ENCODE measurements at places on chromosomes 7 and 10.

DNA sequence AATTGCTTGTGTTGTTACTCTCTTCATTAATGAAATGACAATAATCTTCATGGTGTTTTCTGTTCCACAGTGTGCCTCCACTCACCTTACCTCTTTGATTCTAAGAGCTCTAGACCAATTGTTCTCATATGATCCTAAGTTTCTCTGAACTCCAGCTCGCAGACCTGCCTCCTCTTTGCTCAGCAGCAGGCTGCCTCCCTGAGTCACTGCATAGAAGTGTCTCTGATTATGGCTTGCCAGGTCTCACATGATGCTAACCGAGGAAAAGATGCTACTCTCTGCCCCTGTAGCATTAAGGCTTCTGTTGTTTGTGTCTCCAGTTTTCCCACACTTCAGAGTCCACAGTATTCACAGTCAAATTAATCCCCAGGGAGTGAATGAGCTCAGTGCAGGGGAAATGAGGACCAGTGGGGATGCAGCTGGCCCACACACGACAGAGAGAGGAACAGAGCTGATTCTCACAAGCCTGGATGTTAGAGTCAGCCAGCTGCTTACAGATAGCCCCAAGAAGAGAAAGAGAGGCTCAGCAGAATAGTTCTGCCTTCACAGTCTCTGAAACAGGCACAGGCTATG is 145.9 kb upstream of the EGR2 start:
- no peak for DNase-seq

- DNase-seq = no peak
Measured at GRCh38 chr10:61910894-61911293, 9.4 kb downstream of the ARID5B start.

DNA sequence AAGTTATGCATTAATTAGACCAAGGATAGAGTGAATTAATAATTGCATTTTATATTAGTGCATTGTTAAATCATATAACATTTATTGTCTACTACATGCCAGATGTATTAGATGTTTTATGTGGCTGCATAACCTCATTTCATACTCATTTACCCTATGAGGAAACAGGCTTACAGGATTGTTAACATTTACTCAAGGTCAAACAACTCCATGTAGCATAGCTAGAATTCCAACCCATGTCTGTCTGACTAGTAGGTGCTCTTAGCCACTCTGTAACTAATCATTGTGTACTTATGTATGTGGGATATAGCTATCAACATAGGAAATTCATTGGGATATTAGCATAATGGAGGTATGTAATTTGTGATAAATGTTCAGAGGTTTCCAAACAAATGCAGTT is 46.3 kb downstream of the PHYHIPL start:
- no peak for DNase-seq

GRCh38 chr10:24494236-24494635 is 229.5 kb downstream of the ARHGAP21 start:
- DNase-seq = no peak

DNA sequence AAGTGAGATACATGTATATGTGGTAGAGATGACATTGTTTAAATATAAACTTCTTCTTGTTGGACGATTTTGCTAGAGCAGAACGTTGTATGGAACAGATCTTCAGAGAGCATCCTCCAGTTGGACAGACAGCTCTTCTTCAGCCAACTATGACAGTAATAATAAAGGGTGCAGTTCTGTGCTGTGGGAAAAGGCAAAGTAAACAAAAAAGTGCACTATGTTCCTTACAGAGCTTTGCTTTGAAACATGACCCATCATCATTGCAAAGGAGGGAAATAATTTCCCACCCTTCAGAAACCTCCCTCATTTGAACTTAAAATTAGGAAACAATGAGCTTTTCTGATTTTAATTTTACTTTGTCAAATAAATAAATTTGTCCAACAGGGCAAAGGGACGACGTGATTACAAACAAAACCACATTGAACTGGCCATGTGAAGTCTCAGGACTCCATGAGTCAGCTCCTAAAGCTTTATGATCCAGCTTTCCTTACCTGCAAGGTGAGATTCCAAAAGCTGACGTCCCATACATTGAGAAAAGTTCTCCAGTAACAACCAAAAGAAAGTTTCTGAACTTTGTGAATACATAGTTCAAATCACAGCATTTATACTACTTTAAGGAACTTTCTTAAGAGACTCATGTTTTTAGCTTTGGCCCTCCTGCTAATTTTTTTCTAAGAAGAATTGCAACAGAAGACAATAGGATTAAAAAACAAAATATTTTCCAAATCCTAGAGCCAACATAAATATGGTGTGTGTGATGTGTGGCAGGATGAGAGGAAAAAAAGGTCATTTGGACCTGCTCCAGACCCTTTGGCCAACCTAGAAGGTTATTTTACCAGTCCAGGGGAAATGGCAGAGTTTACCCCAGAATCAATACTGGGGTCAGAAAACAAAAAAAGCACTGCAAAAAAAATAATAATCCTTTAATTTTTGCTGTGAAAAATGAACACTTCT is 565.4 kb upstream of the NRP1 start:
- DNase-seq = no peak

GRCh38 chr7:150586785-150587152 is 19.6 kb downstream of the GIMAP4 start:
- no peak for DNase-seq

- no peak for DNase-seq
Measured at GRCh38 chr7:151395036-151395367, 14.8 kb downstream of the WDR86 start.

DNA sequence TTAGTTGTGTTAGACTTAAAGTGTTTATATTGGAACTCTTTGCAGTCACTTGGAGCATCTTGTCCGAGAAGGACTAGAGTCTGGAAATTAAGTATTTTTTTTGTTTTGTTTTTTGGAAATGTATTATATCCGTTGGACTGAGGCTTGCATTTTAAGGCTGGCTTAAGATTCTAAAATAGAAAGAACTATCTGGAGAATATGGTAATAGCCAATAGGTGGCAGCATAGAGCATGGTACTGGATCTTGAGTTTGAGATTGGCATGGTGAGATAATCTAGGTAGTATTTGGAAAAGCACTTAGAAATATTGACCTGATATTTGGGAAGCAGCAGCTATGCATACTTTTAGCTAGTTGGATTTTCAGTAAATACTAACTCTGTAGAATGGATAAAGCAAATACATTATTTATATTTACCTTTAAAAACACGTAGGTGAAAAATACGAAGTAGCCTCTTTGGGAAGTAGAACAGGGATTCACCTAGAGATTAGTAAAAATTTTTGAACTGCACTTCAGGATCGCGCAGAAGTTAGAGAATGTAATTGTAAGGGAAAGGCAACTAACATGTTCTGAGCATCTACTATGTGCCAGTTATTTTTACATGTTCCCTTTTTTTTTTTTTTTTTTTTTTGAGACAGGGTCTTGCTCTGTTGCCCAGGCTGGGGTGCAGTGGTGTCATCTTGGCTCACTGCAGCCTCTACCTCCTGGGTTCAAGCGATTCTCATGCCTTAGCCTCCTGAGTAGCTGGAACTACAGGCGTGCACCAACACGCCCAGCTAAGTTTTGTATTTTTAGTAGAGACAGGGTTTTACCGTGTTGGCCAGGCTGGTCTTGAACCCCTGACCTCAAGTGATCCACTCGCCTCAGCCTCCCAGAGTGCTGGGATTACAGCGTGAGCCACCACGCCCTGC is 78.6 kb downstream of the LCOR start:
- no peak for DNase-seq

DNA sequence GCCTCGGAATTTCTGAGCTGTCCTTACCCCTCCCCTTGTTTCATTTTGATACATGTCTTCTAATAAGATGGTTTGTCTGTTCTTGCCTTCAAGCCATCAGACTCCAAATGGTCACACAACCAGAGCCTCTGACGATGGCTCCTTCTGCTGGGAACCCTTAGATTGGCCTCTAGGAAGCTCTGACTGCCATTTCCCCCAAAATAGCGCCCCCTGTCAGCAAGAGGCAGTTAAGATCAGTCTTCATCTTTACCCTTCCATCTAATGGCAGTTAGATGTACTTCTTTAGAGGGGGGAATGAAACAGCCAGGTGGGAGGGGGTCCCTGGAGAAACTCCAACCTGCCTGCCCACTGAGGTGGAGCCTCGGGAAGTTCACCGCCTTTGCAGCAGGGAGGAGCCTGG is 85.8 kb upstream of the GPR22 start:
- DNase-seq = no peak

DNA sequence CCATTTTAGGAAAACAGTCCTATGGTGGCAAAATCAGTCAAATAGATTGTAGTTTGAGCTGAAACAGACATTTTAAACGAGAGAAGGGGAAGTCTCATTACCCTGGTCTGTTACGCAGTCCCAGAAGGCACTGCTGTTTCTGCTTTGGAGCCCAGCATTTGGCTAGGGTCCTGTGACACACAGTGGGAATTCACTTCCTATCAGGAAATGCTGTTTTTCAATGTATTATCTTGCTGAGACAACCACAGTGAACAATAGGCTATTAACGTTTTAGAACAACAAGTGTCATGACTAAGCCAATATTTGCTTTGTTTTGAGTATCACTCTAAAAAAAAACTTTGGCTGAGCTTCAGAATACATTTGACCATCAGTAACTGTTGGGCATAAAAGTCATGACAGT is 74.1 kb downstream of the ADD3 start:
- no peak for DNase-seq

DNA sequence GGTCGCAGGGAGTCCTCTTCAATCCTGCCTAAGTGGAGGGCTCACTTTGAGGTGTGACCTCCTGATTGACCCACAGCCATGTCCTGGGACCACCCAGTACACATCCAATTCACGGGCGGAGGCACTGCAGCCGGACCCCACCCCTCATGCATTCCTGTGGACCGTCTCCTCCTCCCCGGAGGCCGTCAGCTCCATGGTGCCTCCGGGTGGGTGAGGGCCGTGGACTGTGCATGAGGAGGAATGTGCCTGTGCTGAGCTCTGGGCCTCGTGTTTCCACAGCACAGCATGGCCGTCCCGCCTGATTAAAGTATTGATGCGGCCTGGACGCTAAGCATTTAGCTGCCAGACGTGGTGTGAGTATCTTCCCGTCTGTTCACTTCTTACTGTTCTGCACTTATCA is 52.8 kb downstream of the CFAP46 start:
- no peak for DNase-seq

DNA sequence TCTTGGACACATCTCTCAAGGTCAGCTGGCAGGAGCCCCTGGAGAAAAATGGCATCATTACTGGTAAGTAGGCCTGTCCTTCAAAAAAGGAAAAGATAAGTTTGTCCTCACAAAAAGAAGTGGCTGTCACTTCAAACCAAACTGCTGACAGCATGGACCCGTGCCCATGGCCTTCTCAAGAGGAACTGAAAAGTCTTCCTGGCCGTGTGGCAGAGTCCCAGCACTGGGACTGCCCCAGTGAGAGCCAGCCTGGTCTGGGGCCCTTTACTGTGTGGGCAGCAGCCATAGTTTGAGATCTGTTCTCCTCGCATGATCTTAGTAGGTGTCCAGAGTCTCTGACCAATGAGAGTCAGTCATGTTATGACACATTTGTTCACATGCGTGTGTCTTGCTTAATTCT is 614.2 kb upstream of the FOXK1 start:
- no peak for DNase-seq

DNA sequence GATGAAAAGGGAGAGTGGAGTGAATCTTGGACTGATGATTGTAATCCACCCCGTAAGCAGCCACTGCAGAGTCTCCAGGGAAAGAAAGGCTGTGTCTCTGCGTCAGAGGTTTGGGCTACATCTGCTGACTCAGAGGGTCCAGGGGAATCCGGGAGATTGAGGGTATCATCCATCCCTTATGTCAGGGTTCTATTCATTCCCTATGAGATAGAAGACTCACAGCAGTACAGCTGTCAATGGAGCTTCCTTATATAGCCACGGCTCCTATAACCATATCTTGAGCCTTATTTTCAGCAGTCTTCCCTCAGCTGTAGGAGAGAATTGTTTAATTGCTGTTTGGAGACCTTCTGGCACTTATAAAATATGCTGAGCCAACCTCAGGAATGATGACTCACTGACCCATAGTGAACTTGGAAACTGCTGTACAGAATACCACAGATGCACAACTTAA is 558.2 kb upstream of the PFKP start:
- DNase-seq = no peak

DNA sequence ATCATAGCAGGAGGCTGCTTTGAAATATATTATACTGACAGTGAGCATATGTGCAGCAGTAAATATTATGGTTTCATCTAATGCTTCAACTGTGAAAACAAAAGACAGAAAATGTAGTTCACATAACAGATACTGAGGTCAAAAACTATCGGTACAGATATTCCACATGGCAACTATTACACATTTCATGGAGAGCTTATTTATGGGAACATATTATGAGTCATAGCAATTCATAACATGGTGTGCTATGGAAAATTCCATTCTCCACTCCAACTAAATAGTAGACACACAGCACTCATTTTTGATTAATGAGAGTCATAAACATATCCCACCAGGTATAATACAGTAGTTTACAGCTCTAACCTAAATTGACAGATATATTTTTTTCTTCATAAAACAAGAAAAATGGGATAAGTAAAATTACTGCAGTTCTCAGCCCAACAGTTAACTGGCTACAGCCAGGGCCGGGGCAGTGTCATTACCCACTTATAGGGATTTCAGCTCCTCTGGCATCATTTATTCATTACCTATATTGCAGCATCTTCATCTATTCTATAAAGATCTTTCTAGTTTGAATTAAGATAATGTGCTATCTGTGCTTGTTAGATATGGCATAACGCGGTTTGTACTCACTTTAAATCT is 475.6 kb upstream of the KLF6 start:
- no peak for DNase-seq

DNA sequence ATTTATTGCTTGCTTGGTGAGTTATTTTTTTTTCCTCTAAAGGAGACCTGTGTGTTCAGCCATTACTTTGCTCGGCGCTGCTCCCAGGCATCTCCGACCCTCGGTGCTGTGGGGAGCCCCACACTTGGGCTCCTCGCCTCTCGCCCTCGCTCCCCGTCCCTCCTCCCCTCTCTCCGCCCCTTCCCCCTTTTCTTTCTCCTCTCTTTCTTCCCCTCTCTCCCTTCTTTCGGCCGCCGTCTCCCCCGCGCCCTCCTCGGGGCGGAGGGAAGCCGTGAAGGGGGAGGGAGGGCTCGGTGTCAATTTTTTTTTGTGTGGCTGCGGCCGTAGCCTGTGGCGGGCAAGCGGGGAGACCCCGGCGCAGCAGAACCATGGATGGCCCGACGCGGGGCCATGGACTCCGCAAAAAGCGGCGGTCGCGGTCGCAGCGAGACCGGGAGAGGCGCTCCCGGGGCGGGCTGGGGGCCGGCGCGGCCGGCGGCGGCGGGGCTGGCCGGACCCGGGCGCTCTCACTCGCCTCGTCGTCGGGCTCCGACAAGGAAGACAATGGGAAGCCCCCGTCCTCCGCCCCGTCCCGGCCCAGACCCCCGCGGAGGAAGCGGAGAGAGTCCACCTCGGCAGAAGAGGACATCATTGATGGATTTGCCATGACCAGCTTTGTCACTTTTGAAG is 1.1 kb downstream of the AUTS2 start:
- no peak for DNase-seq

GRCh38 chr10:120838941-120839340 is 12.2 kb upstream of the WDR11 start:
- no peak for DNase-seq

GRCh38 chr7:122549578-122549977 is 149.3 kb downstream of the RNF133 start:
- DNase-seq = no peak

GRCh38 chr7:33093266-33093665 is 15.9 kb downstream of the RP9 start:
- DNase-seq = no peak

GRCh38 chr10:3248526-3249306 is 76.1 kb upstream of the PITRM1 start:
- no peak for DNase-seq
